Skin of body (tissue), 3 donors: ENCODE measurements at places on chromosomes 3 and 15.

- no peak for DNase-seq
These were observed 56.9 kb downstream of the CD200R1L start for GRCh38 chr3:112789787-112790186.

GRCh38 chr3:70224337-70224736, 88.1 kb downstream of the MDFIC2 start:
- DNase-seq = no peak

GRCh38 chr15:34754171-34754601, 612 bp downstream of the GJD2 start:
- no peak for DNase-seq

DNA sequence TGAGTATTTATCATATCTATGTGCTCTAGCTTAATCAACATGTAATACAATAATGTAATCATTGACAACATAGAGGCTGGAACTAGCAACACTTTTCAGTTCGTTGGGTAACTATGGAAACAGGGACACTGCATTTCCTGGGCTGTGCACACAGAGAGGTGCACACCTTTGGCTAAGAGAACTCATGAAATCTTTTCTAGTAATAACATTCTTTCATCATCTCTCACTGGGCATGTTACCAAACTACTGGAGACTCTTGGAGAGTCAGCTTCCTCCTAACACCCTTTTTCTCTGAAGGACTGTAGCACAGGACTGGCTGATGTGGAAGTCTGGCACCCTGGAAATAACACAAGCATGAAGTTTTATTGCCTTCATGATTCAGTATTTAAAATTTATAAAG, 135.6 kb downstream of the KCNMB2 start:
- DNase-seq = no peak

- no peak for DNase-seq
These were observed 691.7 kb upstream of the CBLB start for GRCh38 chr3:106560451-106560966.

GRCh38 chr15:90618330-90619125, 88.8 kb downstream of the CRTC3 start:
- no peak for DNase-seq

GRCh38 chr3:100759950-100760349, 50.7 kb downstream of the TFG start:
- DNase-seq = peak; percentile 30
